ENCODE measurements at places on chromosomes 6 and 20.

DNA sequence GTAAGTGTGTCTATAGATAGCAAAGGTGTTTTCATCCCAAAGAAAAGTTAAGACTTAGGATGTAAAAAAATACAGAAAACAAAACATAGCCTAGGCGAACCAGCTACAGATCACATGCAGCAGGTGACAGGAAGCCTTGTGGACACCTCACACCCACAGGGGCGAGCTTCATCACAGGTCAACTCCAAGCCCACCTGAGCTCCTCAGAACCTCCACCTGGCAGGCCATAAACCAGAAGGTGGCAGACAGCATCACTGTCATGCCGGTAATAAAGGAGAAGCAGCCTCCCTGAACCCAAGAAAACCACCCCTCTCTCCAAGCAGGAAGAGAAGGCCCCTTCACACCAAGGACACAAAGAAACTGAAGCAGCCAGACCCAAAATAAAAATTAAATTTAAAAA is 1.0 kb downstream of the RALGAPA2 start:
- no peak for DNase-seq

- no peak for DNase-seq
Measured at GRCh38 chr6:117078624-117079023, 186.7 kb upstream of the VGLL2 start.

DNA sequence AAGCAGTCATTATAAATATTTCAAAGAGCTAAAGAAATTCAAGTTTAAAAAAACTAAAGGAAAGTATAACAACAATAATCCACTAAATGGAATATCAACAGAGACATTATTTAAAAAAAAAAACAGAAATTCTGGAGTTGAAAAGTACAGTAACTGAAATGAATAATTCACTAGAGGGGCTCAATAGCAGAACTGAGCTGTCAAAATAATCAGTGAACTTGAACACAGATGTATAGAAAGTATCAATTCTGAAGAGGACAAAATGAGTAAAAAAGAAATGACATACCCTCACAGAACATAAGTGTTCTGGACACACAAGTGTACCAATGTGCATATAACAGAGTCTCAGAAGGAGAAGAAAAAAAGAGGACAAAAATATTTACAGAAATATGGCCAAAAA is 191.6 kb upstream of the RUNX2 start:
- no peak for DNase-seq

- DNase-seq, result no peak
Measured at GRCh38 chr20:34085544-34086040, 26.5 kb downstream of the EIF2S2 start.

All from activated CD4-positive, alpha-beta T cell treated with anti-CD3 and anti-CD28 coated beads, Interleukin-2, amount 50 U/mL, for 4 hours (primary cell).